ENCODE measurements at places on chromosomes 7 and 10. TPM values are rescaled to one million over a fixed set of nuclear protein-coding genes. Genes with fewer than 3 reads are reported as not detected.

GATAD1 gene
- 28.0 TPM for total RNA-seq

PITX3 gene
- total RNA-seq = not detected

SLIT1 gene
- 0.37 TPM for total RNA-seq

CNPY4 gene
- total RNA-seq = 52.4 TPM

DKK1 gene
- not detected for total RNA-seq

OR6V1 gene
- not detected for total RNA-seq

OIT3 gene
- total RNA-seq = not detected

GDF10 gene
- total RNA-seq = 0.11 TPM

NEBL gene
- not detected for total RNA-seq

AKR1C4 gene
- total RNA-seq = not detected

DNA sequence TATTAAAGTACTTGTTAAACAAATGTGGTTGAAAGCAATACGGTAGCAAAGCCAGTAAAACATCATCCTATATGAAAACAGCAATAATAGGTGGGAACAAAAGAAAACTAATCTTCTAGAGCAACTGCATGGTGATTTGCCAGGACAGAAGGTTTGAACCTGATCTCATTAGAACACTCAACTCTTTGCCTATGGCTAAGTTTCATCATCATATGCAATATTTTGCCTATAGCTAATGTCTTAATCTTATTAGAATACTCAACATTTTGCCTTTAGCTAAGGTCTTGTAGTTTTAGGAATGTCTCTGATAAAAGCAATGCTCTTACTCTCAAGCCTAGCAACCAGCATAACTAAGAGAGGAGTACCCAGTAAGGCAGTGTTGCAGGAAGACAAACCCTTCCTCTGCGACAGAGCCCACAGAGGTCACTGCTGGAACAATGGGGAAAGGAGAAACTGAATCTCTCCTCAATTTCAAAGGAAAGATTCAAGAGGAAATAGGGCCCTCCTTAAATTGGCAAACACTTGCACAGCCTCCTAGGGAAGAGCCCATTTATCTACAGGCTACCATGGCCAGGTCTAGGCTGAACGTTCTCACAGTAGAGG, 38.3 kb downstream of the CADPS2 start:
- no peak overlapping the region for H3K4me3 ChIP-seq
- no peaks in the 10 kb centered on the region for H3K36me3 ChIP-seq
- H3K27ac ChIP-seq = no peak overlapping the region
- H3K27me3 ChIP-seq = no peaks in the 10 kb centered on the region

- H3K27ac ChIP-seq = no peak overlapping the region
- H3K4me3 ChIP-seq = no peak overlapping the region
- no peak for DNase-seq
- no peaks in the 10 kb centered on the region for H3K27me3 ChIP-seq
- H3K4me1 ChIP-seq = peaks cover 5% of the 10 kb centered on the region
Measured at GRCh38 chr10:72050873-72051272, 37.5 kb downstream of the SPOCK2 start.

GRCh38 chr10:92729886-92730285, 40.1 kb downstream of the HHEX start:
- H3K36me3 ChIP-seq = no peaks in the 10 kb centered on the region
- H3K4me3 ChIP-seq = no peak overlapping the region
- no peaks in the 10 kb centered on the region for H3K4me1 ChIP-seq
- H3K27ac ChIP-seq = no peak overlapping the region
- H3K27me3 ChIP-seq = peaks cover 28% of the 10 kb centered on the region

GRCh38 chr10:110433740-110434139, 64.0 kb upstream of the DUSP5 start:
- H3K36me3 ChIP-seq = no peaks in the 10 kb centered on the region
- no peak overlapping the region for H3K27ac ChIP-seq
- no peak for DNase-seq
- no peak overlapping the region for H3K4me3 ChIP-seq
- H3K4me1 ChIP-seq = peaks cover 10% of the 10 kb centered on the region
- peaks cover 7% of the 10 kb centered on the region for H3K27me3 ChIP-seq

DNA sequence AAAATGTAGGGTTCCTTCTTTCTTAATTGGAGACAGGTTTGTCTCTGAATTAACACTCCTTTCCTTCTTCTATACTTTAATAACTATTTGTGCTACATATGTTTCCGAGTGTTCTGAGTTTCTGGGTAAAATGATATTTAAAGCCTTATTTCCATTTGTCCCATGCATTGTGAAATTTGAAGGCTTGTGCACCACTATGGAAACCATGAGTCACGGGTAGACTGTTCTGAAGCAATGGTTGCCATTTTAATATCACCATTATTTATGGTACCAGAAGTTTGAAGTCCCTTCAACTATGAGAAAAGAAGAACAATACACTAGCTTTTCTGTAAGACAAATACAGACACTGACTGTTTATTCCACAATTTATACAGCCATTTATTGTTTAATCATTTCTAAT, 44.7 kb upstream of the ZEB1 start:
- no peak for DNase-seq
- H3K4me3 ChIP-seq = no peak overlapping the region
- no peaks in the 10 kb centered on the region for H3K4me1 ChIP-seq
- H3K27ac ChIP-seq = no peak overlapping the region

DNA sequence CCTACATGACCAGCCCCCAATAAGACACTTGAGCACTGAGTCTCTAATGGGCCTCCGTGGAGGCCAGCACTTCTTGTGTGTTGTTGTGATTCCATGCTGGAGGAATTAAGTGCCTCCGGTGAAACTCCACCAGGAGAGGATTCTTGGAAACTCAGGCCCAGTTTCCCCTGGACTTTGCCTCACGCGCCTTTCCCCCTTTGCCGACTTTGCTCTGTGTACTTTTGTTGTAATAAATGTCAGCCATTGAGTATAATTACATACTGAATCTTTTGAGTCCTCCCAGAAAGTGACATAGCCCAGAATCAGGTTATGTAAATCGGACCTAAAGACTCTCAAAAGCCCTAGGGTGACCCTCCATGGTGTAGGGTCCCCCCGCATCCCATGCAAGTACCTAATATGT, 82.4 kb downstream of the DLG5 start:
- H3K4me1 ChIP-seq = peaks cover 8% of the 10 kb centered on the region
- no peaks in the 10 kb centered on the region for H3K27me3 ChIP-seq
- H3K36me3 ChIP-seq = no peaks in the 10 kb centered on the region

DNA sequence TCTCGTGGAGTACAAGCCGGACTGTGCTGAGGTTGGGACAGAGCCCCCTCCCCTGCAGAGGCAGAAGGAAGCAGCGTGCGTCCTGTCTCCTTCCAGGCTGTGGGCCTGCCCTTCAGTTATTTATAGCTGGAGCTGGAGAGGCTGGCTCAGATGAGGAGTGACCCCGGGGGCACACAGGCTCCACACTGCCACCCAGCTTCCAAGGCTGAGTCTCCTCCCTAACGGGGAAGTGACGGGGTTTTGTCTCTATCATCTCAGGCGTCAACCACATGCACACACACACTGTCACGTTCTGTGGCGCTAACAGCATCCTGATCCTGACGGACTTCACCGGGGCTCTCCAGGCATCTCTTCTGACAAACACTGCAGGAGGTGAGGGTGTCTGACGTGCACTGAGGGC, 25.4 kb downstream of the AMZ1 start:
- H3K4me3 ChIP-seq = no peak overlapping the region
- DNase-seq = no peak
- no peak overlapping the region for H3K27ac ChIP-seq
- H3K36me3 ChIP-seq = peaks cover 1% of the 10 kb centered on the region
- H3K27me3 ChIP-seq = peaks cover 49% of the 10 kb centered on the region

DNA sequence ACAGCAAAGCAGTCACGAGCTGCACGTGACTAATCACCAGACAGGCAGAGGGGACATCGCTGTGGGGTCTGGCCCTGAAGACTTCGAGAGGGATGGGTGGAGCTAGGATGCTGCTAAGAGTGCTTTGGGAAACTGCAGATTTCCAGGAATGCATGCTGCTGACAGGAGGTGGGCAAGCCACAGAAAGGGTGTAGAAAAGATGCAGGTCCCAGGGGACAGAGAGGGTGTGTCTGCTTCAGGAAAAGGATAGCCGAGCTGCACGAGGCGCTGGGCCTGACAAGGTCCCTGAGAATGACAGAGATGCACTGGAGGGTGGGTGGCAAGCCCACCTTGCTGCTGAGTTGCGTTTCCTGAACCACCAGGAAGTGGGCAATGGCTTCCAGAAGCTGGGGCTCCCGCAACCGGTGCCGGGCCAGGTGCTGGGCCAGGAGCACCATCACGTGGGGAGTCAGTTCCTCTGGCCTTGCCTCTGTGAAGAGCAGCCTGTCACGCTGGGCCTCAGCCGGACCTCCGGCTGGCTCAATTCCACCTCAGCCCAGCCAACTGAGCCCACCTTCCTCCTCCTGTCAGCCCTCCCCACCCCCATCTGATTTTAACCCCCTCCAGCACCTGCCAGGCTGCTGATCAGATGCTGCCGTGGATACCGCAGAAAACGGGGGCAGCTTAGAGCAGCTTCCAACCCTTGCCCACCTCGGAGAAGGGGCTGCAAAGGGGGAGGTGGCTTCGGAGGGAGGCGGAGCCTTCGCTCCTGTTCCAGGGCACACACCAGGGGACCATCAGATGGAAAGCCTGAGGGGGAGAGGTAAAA, 2.2 kb downstream of the FASTK start:
- H3K27ac ChIP-seq = peak overlapping the region; percentile 77
- H3K4me1 ChIP-seq = peaks cover 21% of the 10 kb centered on the region
- DNase-seq = no peak

- peaks cover 3% of the 10 kb centered on the region for H3K36me3 ChIP-seq
- H3K27me3 ChIP-seq = no peaks in the 10 kb centered on the region
- no peak overlapping the region for H3K27ac ChIP-seq
- DNase-seq = no peak
- no peak overlapping the region for H3K4me3 ChIP-seq
Measured at GRCh38 chr7:2830609-2831376, 13.3 kb downstream of the GNA12 start.

- H3K27me3 ChIP-seq = no peaks in the 10 kb centered on the region
- no peak overlapping the region for H3K27ac ChIP-seq
- H3K36me3 ChIP-seq = no peaks in the 10 kb centered on the region
- H3K4me3 ChIP-seq = no peak overlapping the region
Measured at GRCh38 chr10:35769795-35770194, 127.7 kb upstream of the FZD8 start.

- no peak overlapping the region for H3K27ac ChIP-seq
- DNase-seq = no peak
- peaks cover 7% of the 10 kb centered on the region for H3K4me1 ChIP-seq
- H3K4me3 ChIP-seq = no peak overlapping the region
- peaks cover 28% of the 10 kb centered on the region for H3K27me3 ChIP-seq
Measured at GRCh38 chr10:44028384-44029137, 356.3 kb downstream of the CXCL12 start.

- no peaks in the 10 kb centered on the region for H3K36me3 ChIP-seq
- H3K4me3 ChIP-seq = no peak overlapping the region
- H3K27me3 ChIP-seq = no peaks in the 10 kb centered on the region
Measured at GRCh38 chr7:68414631-68415425, 1183.4 kb upstream of the AUTS2 start.

GRCh38 chr7:75663302-75663907, 75.3 kb downstream of the HIP1 start:
- H3K27me3 ChIP-seq = no peaks in the 10 kb centered on the region
- H3K4me1 ChIP-seq = no peaks in the 10 kb centered on the region
- no peaks in the 10 kb centered on the region for H3K36me3 ChIP-seq
- no peak overlapping the region for H3K4me3 ChIP-seq

- no peak for DNase-seq
- H3K4me3 ChIP-seq = no peak overlapping the region
- H3K27ac ChIP-seq = no peak overlapping the region
Measured at GRCh38 chr10:32961895-32962369, 3.9 kb upstream of the ITGB1 start.

- H3K4me1 ChIP-seq = peaks cover 8% of the 10 kb centered on the region
- H3K27ac ChIP-seq = no peak overlapping the region
- H3K4me3 ChIP-seq = no peak overlapping the region
- peaks cover 2% of the 10 kb centered on the region for H3K36me3 ChIP-seq
- no peak for DNase-seq
- H3K27me3 ChIP-seq = no peaks in the 10 kb centered on the region
Measured at GRCh38 chr7:151695951-151696541, 176.4 kb upstream of the RHEB start.

DNA sequence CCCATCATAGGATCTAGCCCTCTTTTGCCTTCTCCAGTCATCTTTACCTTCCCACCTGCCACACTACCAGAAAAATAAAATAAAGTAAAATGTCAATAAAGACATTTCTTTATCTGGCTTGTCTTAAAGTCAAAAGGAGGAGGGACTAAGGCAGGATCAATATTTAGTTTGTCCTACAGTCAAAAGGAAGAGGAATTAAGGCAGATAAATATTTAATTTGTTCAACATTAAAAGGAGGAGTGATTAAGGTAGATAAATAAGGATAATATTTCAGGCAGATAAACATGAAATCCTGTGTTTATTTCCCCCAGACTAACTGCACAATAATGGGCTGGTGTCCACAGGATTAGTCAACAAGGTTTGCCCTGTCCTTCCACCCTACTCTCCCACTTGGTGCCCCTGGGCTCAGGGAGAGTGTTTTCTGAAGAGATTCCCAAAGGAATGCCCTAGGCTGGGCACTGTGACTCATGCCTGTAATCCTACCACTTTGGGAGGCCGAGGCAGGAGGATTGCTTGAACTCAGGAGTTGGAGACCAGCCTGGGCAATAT, 18.3 kb upstream of the MSMB start:
- H3K4me3 ChIP-seq = no peak overlapping the region
- H3K4me1 ChIP-seq = no peaks in the 10 kb centered on the region
- DNase-seq = no peak
- peaks cover 4% of the 10 kb centered on the region for H3K27me3 ChIP-seq
- H3K27ac ChIP-seq = no peak overlapping the region

- H3K27me3 ChIP-seq = no peaks in the 10 kb centered on the region
- DNase-seq = no peak
- no peak overlapping the region for H3K4me3 ChIP-seq
- H3K36me3 ChIP-seq = no peaks in the 10 kb centered on the region
- H3K4me1 ChIP-seq = no peaks in the 10 kb centered on the region
- H3K27ac ChIP-seq = no peak overlapping the region
Measured at GRCh38 chr7:68783684-68784083, 814.6 kb upstream of the AUTS2 start.

DNA sequence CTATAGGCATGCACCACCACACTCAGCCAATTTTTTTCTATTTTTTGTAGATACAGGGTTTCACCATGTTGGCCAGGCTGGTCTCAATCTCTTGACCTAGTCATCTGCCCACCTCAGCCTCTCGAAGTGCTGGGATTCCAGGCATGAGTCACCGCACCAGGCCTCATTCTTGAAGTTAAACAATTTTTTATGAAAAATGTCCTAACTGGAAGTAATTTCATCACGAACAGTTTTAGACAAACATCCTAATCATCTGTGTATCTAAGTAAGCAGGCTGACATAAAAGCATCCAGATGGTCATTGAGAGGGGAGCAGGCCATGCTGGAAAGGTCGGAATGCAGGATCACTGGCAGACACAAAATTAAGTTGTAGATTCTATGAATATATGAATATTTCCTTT, 269.1 kb downstream of the ZMYND11 start:
- no peaks in the 10 kb centered on the region for H3K36me3 ChIP-seq
- H3K27me3 ChIP-seq = no peaks in the 10 kb centered on the region
- H3K27ac ChIP-seq = no peak overlapping the region
- H3K4me3 ChIP-seq = no peak overlapping the region

GRCh38 chr7:157278791-157279724, 57.7 kb upstream of the DNAJB6 start:
- H3K36me3 ChIP-seq = no peaks in the 10 kb centered on the region
- DNase-seq = no peak
- H3K4me1 ChIP-seq = peaks cover 15% of the 10 kb centered on the region
- peaks cover 9% of the 10 kb centered on the region for H3K27me3 ChIP-seq

Measured in activated naive CD8-positive, alpha-beta T cell treated with anti-CD3 and anti-CD28 coated beads, Interleukin-2, amount 10 ng/mL, durations not matched to agents 7 days and 5 days (primary cell).